Nasal cavity respiratory epithelium epithelial cell of viscerocranial mucosa (primary cell): ENCODE measurements at places on chromosomes 5 and 9. TPM values are rescaled to one million over a fixed set of nuclear protein-coding genes. Genes with fewer than 3 reads are reported as not detected.

The MACIR gene
- 9.2 and 14.9 TPM in 2 replicates for total RNA-seq

The TAS2R1 gene
- total RNA-seq = not detected in 2 replicates

The CARD6 gene
- 8.5 and 10.7 TPM in 2 replicates for total RNA-seq

The PTPRD gene
- 3.2 and 3.8 TPM in 2 replicates for total RNA-seq

The CDO1 gene
- total RNA-seq = not detected in 2 replicates
